ENCODE measurements at places on chromosomes 12 and 14. TPM values are rescaled to one million over a fixed set of nuclear protein-coding genes. Genes with fewer than 3 reads are reported as not detected.

ADCY6 gene
- 12.2 TPM for total RNA-seq

ACOT6 gene
- total RNA-seq = not detected

HOXC9 gene
- total RNA-seq = 14.7 TPM

IFI27 gene
- total RNA-seq = 0.87 TPM

CCDC38 gene
- total RNA-seq = 0.12 TPM

NAV3 gene
- total RNA-seq = 5.9 TPM

Measured in A549 treated with dexamethasone at 1 μM for 4 hours (cell line).